Upper lobe of right lung (tissue), 1 donor: ENCODE measurements at places on chromosomes 1 and 21.

DNA sequence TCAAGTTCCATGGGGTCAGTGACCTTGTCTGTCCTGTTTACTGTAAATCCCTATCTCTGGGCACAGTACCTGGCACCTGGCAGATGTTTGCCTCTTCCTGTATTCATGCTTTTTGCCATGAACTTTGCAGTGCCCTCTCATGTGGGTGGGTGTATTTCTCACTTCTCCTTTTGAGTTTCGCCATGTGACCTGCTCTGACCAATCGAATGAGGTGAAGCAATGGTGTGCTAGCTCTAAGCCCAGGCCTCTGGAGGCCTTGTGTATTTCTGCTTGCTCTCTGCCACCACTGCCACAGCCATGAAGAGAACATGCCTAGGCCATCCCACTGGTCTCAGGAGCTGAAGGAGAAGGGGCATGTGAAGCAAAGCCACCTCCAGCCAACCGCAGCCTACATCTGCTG, 185.5 kb upstream of the ZC3H12A start:
- no peaks in the 10 kb centered on the region for H3K36me3 ChIP-seq
- H3K4me3 ChIP-seq, result no peak overlapping the region
- H3K27ac ChIP-seq, result no peak overlapping the region
- H3K27me3 ChIP-seq, result no peaks in the 10 kb centered on the region
- H3K4me1 ChIP-seq, result no peaks in the 10 kb centered on the region

DNA sequence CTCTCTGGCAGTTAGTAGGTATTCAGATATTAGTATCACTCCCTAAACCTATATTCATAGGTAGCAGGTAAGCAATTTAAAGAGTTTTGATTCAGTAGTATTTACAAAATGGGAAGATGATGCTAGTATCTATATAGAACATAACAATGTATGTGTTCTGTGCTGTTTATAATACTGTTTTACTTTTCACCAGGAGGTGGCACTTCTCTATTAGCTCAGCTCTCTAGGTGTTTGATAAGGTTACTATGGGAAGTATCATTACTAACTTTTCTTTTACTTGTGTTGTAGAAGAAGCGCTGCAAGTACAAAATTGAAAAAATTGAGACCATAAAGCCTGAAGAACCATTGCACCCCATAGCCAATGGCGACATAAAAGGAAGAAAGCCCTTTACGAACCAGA, 49.4 kb upstream of the FASLG start:
- DNase-seq, result no peak
- H3K4me3 ChIP-seq, result no peak overlapping the region
- no peaks in the 10 kb centered on the region for H3K27me3 ChIP-seq
- peaks cover 42% of the 10 kb centered on the region for H3K36me3 ChIP-seq
- H3K27ac ChIP-seq, result no peak overlapping the region

DNA sequence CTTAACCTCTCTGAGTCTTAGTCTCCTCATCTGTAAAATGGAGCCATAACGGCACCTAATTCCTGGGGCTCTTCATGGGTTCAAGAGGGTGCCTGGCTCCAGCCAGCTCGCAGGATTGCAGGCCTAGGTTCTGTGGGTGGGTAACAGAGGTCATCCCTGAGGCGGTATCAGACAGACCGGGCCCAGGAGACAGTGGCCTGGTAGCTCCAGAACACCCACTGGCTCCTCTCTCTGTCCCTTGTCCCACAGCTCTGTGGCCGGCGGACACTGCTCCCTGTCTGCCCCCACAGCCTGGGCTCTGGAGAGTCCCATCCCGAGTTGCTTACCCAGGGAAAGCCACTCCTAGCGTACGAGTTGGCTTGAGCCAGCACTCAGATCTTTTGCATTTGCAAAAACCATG, 150.3 kb downstream of the PEX14 start:
- H3K27me3 ChIP-seq, result no peaks in the 10 kb centered on the region
- no peak overlapping the region for H3K27ac ChIP-seq
- DNase-seq, result peak; percentile 41
- H3K36me3 ChIP-seq, result peaks cover 18% of the 10 kb centered on the region

- H3K27ac ChIP-seq, result no peak overlapping the region
- H3K4me3 ChIP-seq, result no peak overlapping the region
- H3K4me1 ChIP-seq, result peaks cover 10% of the 10 kb centered on the region
- no peaks in the 10 kb centered on the region for H3K27me3 ChIP-seq
- no peaks in the 10 kb centered on the region for H3K36me3 ChIP-seq
These were observed 15.8 kb upstream of the ZC3H12A start for GRCh38 chr1:37458551-37458950.

GRCh38 chr1:80896781-80897356, 903.9 kb upstream of the ADGRL2 start:
- peaks cover 3% of the 10 kb centered on the region for H3K4me1 ChIP-seq
- no peaks in the 10 kb centered on the region for H3K36me3 ChIP-seq
- DNase-seq, result no peak
- no peaks in the 10 kb centered on the region for H3K27me3 ChIP-seq

- H3K27me3 ChIP-seq, result no peaks in the 10 kb centered on the region
- DNase-seq, result no peak
- no peak overlapping the region for H3K27ac ChIP-seq
These were observed 8.2 kb upstream of the TGFBR3 start for GRCh38 chr1:91894036-91894761.

DNA sequence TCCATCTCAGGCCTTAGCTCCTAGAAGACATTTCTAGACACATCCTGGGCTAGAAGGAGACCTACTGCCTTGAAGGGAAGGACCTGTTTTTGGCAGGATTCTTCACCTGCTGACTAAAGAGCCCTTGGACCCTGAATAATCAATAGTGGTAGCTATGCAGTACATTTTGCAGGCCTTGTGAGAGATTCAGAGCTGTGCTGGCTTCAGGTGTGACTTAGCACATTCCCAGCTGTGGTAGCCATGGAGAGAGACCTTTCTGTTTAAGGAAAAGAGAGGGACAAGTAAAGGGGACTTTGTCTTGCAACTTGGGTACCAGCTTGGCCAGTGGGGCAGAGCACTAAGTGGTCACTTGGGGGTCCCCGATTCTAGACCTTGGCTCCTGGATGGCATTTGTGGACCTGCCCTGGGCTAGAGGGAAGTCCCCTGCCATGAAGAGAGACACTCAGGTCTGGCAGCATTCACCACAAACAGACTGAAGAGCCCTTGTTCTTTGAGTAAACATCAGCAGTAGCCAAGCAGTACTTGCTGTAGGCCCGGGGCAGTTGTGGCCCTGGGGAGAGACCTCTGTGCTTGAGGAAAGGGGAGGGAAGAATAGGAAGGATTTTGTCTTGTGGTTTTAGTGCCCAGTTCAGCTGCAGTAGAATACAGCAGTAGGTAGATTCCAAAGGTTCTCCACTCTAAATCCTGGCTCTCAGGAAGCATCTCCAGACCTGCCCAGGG, 26.2 kb upstream of the CD1A start:
- H3K27me3 ChIP-seq, result no peaks in the 10 kb centered on the region
- H3K27ac ChIP-seq, result no peak overlapping the region
- DNase-seq, result no peak
- no peaks in the 10 kb centered on the region for H3K4me1 ChIP-seq

DNA sequence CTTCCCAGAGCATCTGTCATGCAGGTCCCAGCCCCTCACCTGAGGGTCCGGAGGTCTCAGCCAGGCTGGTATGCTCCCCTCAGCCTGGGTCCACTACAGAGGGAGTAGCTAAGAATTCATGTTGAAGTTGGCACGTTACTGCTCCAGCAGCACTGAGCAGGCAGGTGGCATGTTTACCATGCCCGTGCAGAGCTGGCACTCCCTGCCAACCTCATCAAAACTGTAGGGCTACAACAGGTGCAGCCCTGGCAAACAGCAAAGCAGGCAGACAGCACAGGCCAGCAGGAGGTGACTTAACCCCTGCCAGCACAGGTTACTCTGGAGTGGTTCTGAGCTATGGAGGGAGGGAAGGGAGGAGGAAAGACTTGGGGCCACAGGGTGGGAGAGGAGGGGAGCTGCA, 46.4 kb downstream of the NUAK2 start:
- H3K27me3 ChIP-seq, result no peaks in the 10 kb centered on the region
- no peaks in the 10 kb centered on the region for H3K36me3 ChIP-seq
- H3K4me1 ChIP-seq, result peaks cover 16% of the 10 kb centered on the region
- no peak overlapping the region for H3K27ac ChIP-seq
- no peak overlapping the region for H3K4me3 ChIP-seq

DNA sequence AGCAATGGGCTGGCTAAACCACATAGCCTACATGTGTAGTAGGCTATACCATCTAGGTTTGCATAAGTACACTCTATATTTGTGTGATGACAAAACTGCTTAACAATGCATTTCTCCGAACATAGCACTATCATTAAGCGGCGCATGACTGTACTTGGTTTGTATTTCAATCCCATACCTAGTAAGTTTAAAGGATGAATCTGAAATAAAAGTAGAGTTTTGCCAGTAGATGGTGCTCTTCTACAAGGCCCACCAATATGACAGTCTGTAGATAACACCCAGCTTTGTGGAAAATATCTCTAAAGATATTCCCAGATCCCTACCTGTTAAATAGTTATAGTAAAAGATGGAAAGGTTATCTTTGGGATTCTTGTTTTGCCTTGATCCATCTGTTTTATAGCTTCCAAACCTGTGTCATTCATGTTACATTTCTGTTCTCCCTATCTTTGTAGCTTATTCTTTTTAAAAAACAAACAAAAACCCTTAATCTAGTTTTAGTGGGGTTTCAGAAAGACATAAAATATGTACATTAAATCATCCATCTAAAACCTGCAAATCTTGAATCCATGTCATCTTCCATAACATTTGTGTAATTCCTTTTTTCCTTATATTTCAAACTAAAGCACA, 33.9 kb upstream of the ASPM start:
- H3K27me3 ChIP-seq, result no peaks in the 10 kb centered on the region
- H3K4me3 ChIP-seq, result no peak overlapping the region
- no peak for DNase-seq

GRCh38 chr1:43469932-43470331, 16.2 kb upstream of the HYI start:
- H3K36me3 ChIP-seq, result no peaks in the 10 kb centered on the region
- no peak overlapping the region for H3K27ac ChIP-seq
- peaks cover 6% of the 10 kb centered on the region for H3K4me1 ChIP-seq
- H3K4me3 ChIP-seq, result no peak overlapping the region
- DNase-seq, result no peak
- no peaks in the 10 kb centered on the region for H3K27me3 ChIP-seq

- peaks cover 7% of the 10 kb centered on the region for H3K4me1 ChIP-seq
- H3K27me3 ChIP-seq, result no peaks in the 10 kb centered on the region
- no peaks in the 10 kb centered on the region for H3K36me3 ChIP-seq
- no peak for DNase-seq
- H3K27ac ChIP-seq, result no peak overlapping the region
These were observed 60.4 kb downstream of the ALG14 start for GRCh38 chr1:95012389-95012788.

DNA sequence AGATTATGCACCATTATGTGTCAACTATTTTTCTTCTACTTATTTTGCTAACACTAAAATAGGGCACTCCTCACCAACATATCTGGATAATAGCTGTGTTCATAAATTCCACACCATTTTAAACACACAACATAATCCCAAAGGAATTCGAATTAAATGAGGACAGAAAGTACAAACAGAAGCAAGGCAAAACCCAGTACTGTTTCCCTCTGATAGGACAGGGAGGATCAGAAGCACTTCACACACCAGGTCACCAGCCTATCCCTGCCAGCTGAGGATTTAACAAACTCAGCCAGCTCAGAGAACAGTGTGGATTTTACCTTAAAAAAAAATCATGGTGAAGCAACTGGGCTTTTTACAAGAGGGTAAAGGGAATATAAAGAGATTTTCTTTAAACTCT, 20.0 kb downstream of the CRYZ start:
- DNase-seq, result no peak
- no peak overlapping the region for H3K27ac ChIP-seq
- no peaks in the 10 kb centered on the region for H3K27me3 ChIP-seq
- H3K36me3 ChIP-seq, result peaks cover 71% of the 10 kb centered on the region

DNA sequence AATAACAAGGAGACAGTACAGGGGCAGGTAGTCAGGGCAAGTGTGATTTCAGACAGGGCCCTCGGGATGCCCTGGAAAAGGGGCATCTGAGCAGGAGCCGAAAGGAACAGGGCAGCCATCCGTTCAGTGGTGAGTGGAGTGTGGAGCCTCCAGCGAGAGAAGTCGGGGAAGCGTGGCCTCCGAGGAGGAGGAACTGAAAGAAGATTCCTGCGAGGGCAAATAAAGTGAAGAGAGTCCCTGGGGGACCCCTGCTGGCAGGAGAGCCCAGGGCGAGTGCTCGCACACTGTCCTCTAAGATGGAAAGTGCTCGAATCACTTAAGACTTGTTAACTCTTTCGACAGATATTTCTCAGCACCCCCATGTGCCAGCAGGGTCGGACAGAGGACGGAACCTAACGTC, 3.5 kb upstream of the UTS2 start:
- H3K27ac ChIP-seq, result no peak overlapping the region
- no peaks in the 10 kb centered on the region for H3K4me1 ChIP-seq
- DNase-seq, result no peak
- H3K27me3 ChIP-seq, result no peaks in the 10 kb centered on the region
- H3K4me3 ChIP-seq, result no peak overlapping the region

DNA sequence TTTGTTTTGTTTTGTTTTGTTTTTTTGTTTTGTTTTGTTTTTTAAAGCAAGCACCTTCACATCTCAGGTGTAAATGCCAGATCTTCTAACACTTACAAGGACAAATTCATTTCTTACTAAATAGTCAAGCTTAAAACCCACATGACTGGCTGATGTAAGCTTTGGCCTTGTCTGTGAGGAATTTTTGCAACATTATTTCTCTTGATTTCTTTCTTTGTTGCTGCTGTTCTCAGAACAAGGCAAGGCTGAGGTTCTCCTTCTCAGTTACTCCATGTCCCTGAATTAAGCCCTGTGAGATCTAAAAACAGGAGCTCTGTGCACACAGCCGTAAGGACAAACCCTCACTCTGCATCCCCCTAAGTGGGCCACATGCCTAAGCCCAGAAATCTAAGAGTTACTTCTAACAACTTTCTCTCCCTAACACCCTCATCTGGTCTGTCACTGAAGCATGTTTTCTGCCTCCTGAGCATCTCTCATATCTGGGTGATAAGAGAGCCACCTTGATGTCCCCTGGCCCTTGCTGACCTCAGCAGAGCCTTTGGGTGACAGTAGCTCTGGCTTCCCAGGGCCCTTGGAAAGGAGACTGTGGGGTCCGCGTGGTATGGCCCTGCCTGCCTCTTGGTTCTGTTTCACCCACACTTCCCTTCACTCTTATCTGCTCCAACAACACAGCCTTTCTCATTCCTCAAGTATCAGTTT, 81.2 kb upstream of the HOOK1 start:
- H3K27me3 ChIP-seq, result no peaks in the 10 kb centered on the region
- no peaks in the 10 kb centered on the region for H3K36me3 ChIP-seq
- H3K4me1 ChIP-seq, result peaks cover 33% of the 10 kb centered on the region
- no peak overlapping the region for H3K4me3 ChIP-seq

DNA sequence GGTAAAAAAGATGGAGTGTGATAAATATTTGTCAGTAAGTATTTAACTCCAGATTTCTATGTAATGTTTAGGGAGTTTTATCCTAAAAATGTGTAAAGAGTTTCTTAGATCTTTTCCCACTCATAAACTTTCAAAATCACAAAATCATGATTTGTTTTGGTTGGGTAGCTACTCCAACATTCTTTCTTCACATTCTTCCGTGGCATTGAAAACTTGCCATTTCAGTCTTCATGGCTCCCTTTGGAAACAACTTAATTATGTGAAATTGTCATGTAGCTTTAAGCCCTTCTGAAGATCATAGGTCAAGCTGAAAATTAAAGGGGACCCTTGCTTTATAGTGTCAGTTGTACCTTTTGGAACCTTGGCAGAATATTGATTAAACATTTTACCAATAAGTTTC, 73.2 kb downstream of the ADGRL2 start:
- no peaks in the 10 kb centered on the region for H3K36me3 ChIP-seq
- no peak overlapping the region for H3K4me3 ChIP-seq
- H3K27me3 ChIP-seq, result no peaks in the 10 kb centered on the region
- H3K27ac ChIP-seq, result no peak overlapping the region
- H3K4me1 ChIP-seq, result peaks cover 14% of the 10 kb centered on the region
